Stimulated activated CD4-positive, alpha-beta T cell treated with anti-CD3 and anti-CD28 coated beads, Interleukin-1b, Interleukin-23, amount 100 ng/mL, for 1 hour (primary cell): ENCODE measurements at places on chromosomes 5 and 9.

DNA sequence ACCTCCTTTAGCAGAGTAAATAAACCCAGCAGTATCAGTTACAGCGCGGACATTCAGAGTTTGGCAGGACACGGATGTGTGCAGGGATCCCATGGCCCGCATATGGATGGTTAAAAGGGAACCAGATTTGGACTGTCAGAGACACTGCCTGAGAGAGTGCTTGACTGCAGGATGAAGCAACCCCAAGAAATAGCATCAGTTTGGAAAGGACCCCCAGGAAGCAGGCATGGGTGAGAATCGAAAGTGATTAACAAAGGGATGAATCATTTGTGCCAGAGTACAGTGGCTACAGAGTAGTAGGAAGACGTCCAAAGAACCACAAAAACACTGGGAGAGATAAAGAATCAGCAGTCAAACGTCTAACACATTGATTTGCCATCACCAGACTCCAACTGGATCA is 5.5 kb downstream of the C7 start:
- no peak for DNase-seq

- no peak for DNase-seq
Measured at GRCh38 chr5:39117401-39117800, 43.2 kb upstream of the RICTOR start.

GRCh38 chr5:137838976-137839375 is 28.7 kb upstream of the MYOT start:
- no peak for DNase-seq

DNA sequence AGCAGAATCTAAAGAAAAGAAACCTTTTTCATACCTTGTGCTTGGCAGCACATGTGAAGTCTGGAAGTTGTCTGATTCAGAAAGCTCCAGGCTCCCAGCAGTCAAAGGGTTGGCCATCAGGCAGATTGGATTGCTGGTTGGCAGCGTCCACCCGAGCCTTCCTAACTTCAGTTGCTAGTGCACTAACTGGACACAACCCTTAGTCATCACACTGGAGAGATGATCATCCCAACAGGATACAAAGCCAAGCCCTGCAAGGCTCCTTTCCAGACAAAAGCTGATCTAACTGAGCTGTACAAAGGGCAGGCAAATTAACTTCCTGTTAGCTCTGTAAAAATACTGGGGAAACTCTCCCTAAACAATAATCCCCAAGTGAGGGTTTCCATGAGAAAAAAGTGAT is 185.6 kb downstream of the SNX18 start:
- DNase-seq, result no peak

GRCh38 chr5:40220260-40220659 is 459.5 kb upstream of the PTGER4 start:
- no peak for DNase-seq

DNA sequence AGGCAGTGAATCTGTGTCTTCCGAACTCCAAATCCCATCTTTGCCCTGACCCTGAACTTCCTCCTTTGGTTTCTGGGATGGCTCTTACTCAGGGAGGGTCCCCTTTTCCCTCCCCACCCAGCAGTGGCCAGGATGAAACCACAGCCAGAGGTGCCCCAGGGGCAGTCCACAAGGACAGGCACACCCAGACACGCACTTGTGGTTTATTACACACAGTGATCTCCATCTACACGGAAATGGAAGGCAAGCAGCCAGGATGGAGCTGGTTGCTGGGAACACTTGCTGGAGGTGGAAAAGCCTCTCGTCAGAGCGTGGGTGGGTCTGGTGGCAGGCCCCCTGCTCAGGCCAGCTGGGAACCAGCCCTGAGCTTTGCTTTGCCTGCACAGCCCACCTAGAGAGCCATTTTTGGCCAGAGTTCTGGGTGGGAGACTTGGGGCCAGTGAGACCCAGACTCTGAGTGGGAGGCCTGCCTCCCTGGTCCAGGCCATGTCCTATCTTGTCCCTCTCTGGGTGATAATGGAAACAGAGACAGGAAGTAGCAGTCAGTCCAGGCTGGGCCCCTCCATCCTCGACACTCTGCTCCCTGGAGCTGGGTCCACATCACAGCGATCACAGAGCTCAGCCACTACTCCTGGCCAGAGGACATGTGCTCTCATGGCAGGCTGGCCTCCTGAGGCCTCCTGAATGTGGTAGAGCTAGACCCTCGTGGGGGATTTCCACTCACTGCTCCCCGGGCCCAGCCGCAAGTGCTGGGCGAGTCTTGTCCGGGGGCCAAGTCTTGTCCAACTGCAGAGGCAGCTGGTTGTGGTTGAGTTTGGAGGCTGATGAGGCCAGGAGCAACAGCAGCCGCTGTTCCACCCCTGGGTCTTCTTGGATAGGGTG is 5.1 kb upstream of the PHYKPL start:
- DNase-seq, result no peak

GRCh38 chr9:9100070-9100469 is 1300.5 kb upstream of the DMAC1 start:
- DNase-seq, result no peak

- DNase-seq, result no peak
Measured at GRCh38 chr9:13426606-13427005, 147.1 kb upstream of the MPDZ start.

- DNase-seq, result no peak
Measured at GRCh38 chr9:13873203-13873602, 440.7 kb downstream of the NFIB start.

- no peak for DNase-seq
Measured at GRCh38 chr5:99449786-99450185, 521.0 kb upstream of the CHD1 start.

- DNase-seq, result no peak
Measured at GRCh38 chr9:28073270-28073669, 500.0 kb upstream of the C9orf72 start.

- no peak for DNase-seq
Measured at GRCh38 chr5:40405996-40406740, 273.5 kb upstream of the PTGER4 start.

- no peak for DNase-seq
Measured at GRCh38 chr5:14438195-14438606, 143.4 kb upstream of the OTULINL start.

GRCh38 chr5:117872798-117873368 is 1115.5 kb downstream of the DTWD2 start:
- no peak for DNase-seq

- DNase-seq, result no peak
Measured at GRCh38 chr9:116300360-116300870, 146.8 kb downstream of the PAPPA start.

GRCh38 chr5:82222597-82223574 is 55.3 kb downstream of the RPS23 start:
- DNase-seq, result no peak

- no peak for DNase-seq
Measured at GRCh38 chr9:69134412-69134811, 39.7 kb upstream of the TJP2 start.

- no peak for DNase-seq
Measured at GRCh38 chr5:163748934-163749333, 243.5 kb downstream of the MAT2B start.

GRCh38 chr5:128144491-128144890 is 60.9 kb downstream of the SLC12A2 start:
- no peak for DNase-seq
